ENCODE measurements at places on chromosomes 5 and 9.

GRCh38 chr5:54845567-54845941 is 139.8 kb downstream of the ESM1 start:
- peak; percentile 56 for DNase-seq

DNA sequence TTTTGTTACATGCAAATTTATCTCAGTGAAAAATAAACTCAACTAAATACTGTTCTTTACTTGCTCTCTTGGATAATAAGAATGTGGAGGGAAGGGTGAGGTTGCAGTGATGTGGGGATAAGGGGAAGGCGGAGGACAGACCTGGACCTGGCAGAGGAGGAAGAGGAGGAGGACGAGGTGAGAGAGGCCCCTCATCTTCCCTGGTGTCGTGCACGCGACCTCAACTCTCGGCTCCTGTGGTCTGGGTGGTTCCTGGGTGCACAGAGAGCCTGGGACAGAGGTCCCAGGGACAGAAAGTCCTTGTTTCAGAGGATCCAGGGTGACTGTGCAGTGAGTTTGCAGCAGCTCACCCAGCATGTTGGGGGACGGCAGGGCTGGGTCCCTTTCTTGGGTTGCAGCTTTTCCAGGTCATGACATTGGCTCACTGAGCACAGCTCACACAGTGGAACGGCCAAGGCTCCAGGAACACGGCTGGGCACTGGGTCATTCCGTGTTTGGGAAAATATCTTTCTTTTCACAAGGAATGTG is 37.7 kb upstream of the LPCAT1 start:
- no peak for DNase-seq

DNA sequence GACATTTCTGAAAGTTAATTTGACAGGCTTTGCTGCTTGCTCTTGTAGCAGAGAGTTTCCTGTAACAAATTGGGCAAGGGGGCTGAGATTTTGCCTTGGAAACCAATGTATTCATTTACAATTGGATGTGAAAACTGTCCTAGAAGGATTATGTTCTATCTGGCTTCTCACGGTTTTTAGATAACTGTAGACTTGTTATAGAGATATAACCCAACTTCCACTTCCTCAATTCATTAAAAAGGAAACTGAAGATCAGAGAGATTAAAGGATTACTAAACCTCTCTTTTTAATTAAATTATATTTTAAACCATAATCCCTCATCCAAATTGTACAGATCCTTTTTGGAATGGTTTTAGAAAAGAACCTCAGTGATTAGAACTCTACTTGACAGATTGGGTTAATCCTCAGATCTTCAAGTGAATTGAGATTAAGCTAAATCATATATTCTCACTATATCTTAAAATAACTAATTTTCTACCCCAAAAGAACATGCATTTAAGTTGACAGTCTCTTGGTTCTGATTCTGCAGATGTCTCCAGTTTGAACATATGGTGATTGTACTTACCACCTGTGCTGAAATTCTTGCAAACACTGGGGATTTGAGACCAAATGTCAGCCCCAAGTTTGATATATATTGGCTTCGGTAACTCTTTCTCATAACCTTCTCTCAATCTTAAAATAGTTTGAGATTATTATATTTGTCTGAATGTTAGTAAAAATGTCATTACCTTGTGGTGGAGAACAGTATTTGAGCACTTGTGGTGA is 130.1 kb upstream of the C9orf72 start:
- DNase-seq, result no peak

DNA sequence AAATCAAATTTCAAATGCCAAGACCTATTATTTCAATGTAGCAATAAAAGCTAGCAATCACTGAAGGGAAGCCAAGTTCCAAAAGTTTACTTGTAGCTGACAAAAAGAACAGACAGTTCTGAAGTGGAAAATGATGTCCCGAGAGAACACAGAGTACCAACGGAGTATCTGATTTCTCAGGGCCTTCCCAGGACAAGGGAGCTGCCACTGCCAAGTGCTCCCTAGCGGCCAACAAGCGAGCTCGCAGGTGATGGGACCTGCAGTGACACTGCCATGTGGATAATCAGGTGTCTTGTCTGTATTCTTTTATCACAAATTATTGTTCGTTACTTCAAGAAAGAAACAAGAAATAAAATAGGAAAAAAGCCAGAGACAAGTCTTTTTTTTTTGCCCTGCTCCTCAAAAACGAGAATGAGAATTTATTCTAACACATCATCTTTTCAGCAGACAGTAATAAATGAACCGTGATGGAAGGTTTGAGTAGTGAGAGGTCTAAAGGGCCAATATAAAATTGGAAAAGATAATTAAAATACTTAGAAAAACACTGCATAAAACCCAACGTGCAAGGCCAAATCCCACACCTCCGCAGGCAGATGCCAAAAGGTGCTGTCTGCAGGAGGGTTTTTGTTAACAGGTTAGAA is 159.4 kb downstream of the MYO10 start:
- DNase-seq, result no peak

- DNase-seq, result no peak
Observed at GRCh38 chr9:97575673-97576200, 57.4 kb downstream of the TSTD2 start.

DNA sequence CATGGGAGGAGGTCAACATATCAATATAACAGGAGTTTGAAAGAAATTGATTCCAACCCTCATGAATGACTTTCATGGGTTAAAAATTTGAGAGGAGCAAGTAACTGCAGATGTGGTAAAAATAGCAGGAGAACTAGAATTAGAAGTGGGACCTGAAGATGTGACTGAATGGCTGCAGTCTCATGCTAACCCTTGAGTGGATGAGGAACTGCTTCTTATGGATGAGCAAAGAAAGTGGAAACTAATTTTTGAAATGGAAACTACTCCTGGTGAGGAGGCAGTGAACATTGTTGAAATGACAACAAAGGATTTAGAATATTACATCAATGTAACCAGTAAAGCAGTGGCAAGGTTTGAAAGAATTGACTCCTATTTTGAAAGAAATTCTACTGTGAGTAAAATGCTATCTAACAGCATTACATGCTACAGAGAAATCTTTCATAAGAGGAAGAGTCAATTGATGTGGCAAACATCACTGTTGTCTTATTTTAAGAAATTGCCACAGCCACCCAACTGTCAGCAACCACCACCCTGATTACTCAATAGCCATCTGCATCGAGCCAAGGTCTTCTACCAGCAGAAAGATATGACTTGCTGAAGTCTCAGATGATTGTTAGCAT is 1683.2 kb downstream of the MAT2B start:
- DNase-seq, result no peak

GRCh38 chr5:134555890-134556311 is 30.4 kb downstream of the JADE2 start:
- peak; percentile 51 for DNase-seq

GRCh38 chr5:53331463-53331862 is 149.0 kb upstream of the FST start:
- DNase-seq, result peak; percentile 76

DNA sequence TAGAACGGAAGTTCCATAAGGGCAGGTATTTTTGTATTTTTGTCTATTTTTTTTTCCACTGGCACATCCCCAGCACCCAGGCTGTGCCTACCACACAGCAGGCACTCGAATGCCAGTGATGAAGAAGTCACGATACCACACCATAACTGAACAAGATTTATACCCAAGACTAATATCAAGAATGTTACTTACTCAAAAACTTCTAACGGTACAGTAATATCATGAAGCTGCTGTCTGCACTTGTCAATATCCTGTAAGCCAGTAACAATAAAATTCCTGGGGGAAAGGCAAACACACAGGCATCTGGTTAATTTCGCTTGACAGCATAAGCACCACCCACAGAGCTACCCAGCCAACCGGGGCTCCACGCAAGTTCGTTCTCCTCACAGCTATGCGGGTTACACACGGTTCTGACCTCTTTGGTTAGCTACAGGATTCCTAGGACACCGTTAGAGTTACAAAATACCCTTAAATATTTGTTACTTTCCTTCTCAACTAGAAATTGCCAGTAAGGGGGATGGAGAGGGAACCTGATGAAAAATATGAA is 1.3 kb downstream of the MED10 start:
- DNase-seq, result peak; percentile 47

DNA sequence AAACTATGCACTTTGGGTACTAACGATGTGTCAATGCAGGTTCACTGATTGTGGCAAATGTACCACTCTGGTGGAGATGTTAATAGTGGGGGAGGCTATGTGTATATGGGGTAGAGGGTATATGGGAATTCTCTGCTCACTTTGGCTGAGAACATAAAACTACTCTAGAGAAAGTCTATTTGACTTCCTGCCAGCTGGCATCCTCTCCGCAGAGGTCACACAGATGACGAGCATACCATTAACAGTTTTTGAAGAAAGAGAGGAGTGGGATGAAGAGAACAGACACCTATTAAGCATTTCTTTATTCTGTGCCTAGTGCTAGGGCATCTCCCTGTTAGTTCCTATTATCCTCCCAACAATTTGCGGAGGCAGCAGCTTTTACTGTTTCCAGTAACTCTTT is 58.4 kb upstream of the TRIM32 start:
- DNase-seq, result peak; percentile 4

GRCh38 chr5:37823433-37824152 is 16.2 kb downstream of the GDNF start:
- DNase-seq, result no peak

DNA sequence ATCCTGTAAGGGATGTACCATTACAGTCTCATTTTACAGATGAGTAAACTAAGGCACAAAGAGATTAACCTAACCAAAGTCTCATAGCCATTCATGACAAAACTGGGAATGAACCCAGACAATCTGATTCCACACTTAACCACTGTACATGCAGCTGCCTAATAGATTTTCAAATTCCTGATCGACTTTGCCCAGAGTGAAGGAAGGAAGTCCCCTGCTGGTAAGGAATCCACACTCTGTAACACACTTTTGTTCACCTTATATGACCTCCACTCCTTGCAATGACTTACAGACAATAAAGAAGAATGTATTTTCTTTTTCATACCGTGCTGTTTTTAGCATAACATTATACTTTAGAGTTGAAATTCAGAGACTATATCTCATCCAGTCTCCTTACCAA is 31.3 kb upstream of the PLPP6 start:
- DNase-seq, result no peak

DNA sequence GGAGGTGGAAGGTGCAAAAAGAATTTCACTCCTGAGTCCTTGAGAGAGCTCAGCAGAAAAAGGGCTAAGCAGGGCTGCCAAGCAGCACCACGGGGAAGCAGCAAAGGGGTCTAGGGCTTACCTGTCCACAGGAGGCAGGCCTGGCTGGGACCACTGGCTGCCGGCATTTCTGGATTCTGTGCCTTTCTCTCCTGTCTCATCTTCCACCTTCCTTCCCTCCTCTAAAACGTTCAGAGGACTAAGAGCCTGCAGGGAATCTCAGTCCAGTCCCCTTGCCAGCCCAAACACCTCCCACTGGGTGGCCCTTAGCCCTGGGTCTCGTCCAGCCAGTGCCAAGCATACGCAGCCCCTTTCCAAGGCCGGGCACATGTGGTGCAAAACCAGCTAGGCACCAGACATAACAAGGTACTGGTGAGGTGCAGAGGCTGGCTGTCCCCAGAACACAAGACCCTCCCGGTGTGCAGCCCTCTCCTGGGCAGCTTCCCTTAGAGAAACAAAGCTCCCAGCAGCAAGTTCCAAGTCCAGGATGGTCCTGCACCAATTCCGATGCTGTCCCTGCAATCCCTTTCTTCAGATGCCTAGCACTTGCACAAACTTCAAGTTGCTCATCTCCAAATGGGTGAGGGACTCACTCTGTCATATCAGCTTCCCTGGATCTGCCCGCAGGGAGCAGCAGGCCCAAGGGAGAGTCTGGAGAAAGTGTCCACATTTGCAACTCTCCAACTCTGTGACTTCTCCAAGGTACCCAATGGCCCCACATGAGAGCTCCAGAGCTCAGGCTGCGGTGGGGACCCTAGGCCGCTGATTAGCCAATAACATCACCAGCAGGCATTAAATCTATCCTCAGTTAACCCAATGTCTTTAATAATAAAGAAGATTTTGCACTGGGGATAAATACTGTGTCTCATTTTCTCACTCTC is 126.3 kb downstream of the C5orf15 start:
- no peak for DNase-seq

GRCh38 chr9:83959061-83959460 is 21.0 kb downstream of the HNRNPK start:
- DNase-seq, result peak; percentile 80

DNA sequence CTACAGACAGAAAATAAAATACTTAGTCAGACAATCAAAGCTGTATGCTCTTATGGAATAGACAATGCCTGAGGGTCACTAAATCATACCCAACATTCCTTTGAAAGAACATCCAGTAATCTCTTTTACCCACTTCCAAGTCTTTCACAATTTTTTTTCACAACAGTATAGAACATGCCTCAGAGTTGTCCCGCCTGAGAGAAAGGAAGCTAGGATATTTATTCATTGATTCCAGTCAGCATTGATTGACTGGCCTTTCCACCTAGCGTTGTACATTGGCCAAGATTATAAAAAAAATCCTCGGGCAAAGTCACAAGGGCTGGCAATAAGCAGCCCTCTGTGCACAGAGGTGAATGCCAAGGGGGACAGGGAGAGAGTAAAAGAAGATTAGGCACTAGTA is 318.1 kb upstream of the PIK3R1 start:
- DNase-seq, result no peak

- DNase-seq, result no peak
Observed at GRCh38 chr5:54932789-54933188, 52.6 kb downstream of the ESM1 start.

- no peak for DNase-seq
Observed at GRCh38 chr5:155655569-155655968, 642.0 kb downstream of the KIF4B start.

DNA sequence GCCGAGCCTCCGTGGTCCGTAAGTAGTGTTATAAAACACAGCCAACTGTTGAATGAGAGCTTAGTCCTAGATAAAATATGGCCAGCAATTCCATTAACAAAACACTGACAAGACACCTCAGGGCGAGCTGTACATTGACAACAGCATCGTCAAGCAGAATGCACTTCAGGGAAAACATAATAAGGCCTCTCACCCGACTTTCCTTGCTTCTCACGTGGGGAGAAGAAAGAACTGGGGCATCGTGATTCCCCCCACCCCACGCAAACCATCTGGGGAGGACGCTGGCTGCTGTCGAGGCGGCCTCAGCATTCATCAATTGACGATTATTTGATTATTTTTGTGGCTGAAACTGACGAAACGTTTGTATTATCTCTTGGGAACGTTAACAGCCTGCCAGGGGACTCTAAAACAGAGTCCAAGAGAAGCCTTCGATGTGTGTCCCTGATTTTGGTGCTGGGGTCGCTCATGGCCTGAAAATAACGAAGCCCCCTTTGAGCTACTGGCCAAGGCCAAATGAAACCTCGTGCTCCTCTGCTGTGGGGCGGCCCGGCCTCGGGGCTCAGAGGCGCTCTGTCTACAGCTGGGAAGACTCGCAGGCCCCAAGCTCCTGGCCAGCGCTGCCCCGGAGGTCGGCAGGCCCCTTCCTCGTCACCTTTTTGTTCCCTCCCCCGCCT is 464 bp downstream of the GDF9 start:
- no peak for DNase-seq

DNA sequence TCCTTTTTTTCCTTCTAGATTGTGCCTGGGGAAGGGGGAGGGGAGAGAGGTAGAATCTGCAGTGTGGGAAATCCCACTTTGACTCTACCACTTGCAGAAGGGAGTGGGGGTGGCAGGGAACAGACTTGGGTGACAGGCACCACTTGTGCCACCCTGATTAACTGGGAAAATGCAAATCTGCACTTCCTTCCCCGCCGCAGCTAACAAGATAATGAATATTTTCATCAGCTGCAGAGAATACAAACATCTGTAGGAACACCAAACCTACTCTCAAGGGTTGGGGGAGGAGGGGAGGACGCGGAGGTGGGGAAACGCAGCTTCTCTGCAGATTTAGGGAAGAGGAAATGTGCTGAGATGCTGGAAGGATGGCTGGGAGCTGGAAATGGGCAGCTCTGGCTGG is 73.5 kb downstream of the TRIM32 start:
- DNase-seq, result no peak

- DNase-seq, result peak; percentile 52
Observed at GRCh38 chr5:120096413-120096812, 367.7 kb upstream of the PRR16 start.

Measured in astrocyte (in vitro differentiated cells and primary cell).